Upper lobe of left lung (tissue), 6 donors: ENCODE measurements at places on chromosomes 13 and 19. TPM values are rescaled to one million over a fixed set of nuclear protein-coding genes. Genes with fewer than 3 reads are reported as not detected.

Gene ZNF473
- total RNA-seq, result 12.5 TPM

Gene PTH2
- not detected for total RNA-seq

Gene ZNF571
- total RNA-seq, result 2.1 TPM

Gene LILRB3
- total RNA-seq, result 61.1 TPM

DNA sequence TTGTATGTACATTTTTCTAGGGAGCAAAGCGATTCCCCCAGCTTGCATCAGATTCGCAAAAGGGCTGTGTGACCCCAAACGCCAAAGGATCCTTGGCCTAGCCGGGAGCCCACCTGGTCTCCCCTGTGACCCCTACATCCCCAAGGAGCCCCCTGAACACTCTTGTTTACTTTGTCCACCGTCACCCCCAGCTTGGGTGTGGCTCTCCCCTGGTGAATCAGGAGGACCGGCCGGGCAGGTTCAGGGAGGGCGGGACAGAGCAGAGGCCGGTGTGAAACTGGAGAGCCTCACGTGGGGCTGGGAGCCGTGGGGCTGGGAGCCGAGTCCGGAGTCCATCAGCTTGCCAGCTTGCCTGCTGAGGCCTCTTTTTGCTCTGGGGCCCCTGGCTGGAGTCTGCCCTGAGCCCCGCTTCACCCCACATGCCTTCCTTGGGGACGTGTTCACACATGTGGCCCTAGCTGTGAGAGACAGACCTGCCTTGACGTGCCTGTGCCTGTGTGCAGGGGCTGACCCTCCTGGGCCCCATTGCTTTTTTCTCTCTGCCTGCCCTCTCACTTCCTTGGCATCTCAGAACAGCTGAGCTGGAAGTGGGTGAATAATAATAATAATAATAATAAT is 2.0 kb downstream of the ITPKC start:
- H3K4me1 ChIP-seq, result peaks cover 65% of the 10 kb centered on the region
- peak overlapping the region; percentile 99 for H3K27ac ChIP-seq
- H3K4me3 ChIP-seq, result peak overlapping the region; percentile 76
- peaks cover 19% of the 10 kb centered on the region for H3K36me3 ChIP-seq
- H3K27me3 ChIP-seq, result no peaks in the 10 kb centered on the region
- DNase-seq, result peak; percentile 91

DNA sequence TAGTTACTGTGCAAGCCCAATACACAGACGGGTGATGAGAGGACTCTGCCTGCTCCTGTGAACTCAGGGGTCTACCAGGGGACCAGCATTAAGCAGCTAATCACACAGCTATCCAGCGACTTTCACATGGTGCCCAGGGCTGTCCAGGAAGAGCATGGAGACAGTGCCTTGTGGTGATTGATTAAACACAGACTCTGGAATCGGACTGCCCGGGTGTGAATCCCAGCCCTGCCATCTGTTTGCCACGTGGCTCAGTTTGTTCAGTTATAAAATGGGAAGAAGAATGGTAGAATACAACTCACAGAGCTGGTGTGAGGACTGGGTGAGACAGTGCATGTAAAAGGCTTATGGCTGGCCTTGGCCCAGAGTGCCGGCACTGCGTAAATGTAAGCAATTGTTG is 42.1 kb upstream of the NPAS1 start:
- H3K36me3 ChIP-seq, result no peaks in the 10 kb centered on the region
- no peaks in the 10 kb centered on the region for H3K27me3 ChIP-seq
- peak overlapping the region; percentile 74 for H3K27ac ChIP-seq
- H3K4me1 ChIP-seq, result peaks cover 48% of the 10 kb centered on the region

Gene ZNF729
- total RNA-seq, result not detected

GRCh38 chr13:111518161-111518792 is 197.8 kb downstream of the TEX29 start:
- H3K36me3 ChIP-seq, result no peaks in the 10 kb centered on the region
- H3K27me3 ChIP-seq, result no peaks in the 10 kb centered on the region
- no peaks in the 10 kb centered on the region for H3K4me1 ChIP-seq
- H3K27ac ChIP-seq, result no peak overlapping the region
- no peak for DNase-seq
- no peak overlapping the region for H3K4me3 ChIP-seq

DNA sequence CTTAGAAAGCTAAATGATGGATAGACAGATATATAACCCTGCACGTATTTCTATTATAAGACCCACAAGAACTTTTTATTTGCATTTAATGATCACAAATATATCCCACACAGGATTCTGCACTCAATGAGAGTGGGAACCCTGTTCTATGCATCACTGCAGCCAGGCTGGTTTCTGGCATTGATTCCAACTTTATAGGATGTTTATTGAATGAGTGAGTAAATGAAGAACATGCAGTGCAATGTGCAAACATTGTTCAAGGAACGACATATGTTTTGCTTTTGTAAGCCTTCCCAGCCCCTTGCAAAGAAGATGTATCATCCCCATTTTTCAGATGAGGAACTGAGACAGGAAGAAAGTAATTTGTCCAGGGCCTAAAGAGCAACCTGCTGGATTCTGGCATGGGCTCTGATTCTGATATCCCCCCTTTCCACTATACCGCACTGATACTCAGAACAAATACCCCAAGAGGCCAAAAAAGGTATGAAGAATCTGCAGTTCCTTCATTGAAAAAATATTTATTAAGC is 246.3 kb downstream of the LACC1 start:
- DNase-seq, result no peak
- H3K4me1 ChIP-seq, result no peaks in the 10 kb centered on the region
- H3K27ac ChIP-seq, result no peak overlapping the region
- no peaks in the 10 kb centered on the region for H3K27me3 ChIP-seq
- no peak overlapping the region for H3K4me3 ChIP-seq

GRCh38 chr13:41520660-41521630 is 63.6 kb downstream of the RGCC start:
- H3K36me3 ChIP-seq, result no peaks in the 10 kb centered on the region
- DNase-seq, result no peak
- H3K27me3 ChIP-seq, result no peaks in the 10 kb centered on the region
- H3K27ac ChIP-seq, result no peak overlapping the region
- H3K4me1 ChIP-seq, result no peaks in the 10 kb centered on the region

DNA sequence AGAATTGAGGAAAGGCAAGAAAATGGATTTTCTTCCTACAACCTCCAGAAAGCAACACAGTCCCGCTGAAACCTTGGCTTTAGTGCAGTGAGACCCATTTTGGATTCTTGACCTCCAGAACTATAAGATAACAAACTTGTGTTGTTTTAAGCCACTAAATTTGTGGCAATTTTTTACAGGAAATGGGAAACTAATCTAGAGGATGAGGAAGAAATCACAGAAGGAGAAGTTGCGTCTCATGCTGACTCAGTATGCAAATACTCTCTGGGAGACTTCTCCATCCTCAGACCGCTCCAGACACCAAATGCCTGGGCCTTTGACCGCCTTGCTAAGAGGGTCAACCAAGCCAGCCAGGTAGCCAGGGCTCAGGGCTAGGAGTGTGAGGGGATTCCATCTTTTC is 13.1 kb upstream of the CEACAM16 start:
- no peaks in the 10 kb centered on the region for H3K27me3 ChIP-seq
- no peak for DNase-seq

GRCh38 chr13:86174622-86175021 is 375.4 kb upstream of the SLITRK6 start:
- no peak overlapping the region for H3K4me3 ChIP-seq
- no peaks in the 10 kb centered on the region for H3K4me1 ChIP-seq
- no peak overlapping the region for H3K27ac ChIP-seq
- H3K27me3 ChIP-seq, result no peaks in the 10 kb centered on the region
- H3K36me3 ChIP-seq, result no peaks in the 10 kb centered on the region
- no peak for DNase-seq

Gene AMH
- total RNA-seq, result 1.1 TPM

DNA sequence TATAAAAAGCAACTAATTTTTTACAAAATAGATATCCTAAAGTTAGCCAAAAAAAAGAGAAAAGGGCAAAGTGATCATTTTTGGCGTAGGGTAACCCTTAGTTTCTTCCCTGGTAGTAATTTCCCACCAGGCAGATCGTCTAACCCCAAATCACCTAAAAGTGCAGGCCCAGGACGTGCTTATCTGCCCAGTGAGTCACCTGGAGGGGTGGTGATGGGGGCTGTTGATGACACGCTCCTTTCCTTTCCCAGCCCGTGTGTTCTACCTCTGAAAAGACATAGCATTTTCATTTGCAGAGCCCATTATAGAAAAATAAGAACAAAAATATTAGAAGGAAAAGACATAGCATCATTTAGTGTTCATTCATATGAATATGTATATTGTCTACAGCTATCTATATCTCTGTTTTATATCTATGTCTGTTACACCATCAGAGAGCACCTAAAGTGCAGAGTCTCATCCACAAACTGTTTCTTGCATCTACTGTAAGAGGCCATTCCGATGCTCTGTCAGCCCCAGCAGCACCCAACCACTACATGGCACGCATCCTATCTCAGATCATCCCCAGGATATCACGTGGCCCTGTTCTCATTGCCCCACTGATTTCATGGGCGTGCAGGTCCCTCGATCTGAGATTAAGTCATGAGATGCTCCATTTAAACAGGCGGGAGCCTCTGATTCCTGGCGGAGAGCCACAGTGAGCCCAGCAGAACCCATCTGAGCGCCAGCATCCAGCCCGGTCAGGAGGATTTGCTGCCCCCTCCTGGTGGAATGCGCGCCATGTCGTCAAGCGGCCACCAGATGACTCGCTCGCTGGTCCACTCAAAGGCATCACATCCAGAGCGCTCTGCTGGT is 8.5 kb upstream of the LILRB3 start:
- no peaks in the 10 kb centered on the region for H3K36me3 ChIP-seq
- no peaks in the 10 kb centered on the region for H3K27me3 ChIP-seq
- no peak overlapping the region for H3K4me3 ChIP-seq
- H3K4me1 ChIP-seq, result peaks cover 3% of the 10 kb centered on the region

DNA sequence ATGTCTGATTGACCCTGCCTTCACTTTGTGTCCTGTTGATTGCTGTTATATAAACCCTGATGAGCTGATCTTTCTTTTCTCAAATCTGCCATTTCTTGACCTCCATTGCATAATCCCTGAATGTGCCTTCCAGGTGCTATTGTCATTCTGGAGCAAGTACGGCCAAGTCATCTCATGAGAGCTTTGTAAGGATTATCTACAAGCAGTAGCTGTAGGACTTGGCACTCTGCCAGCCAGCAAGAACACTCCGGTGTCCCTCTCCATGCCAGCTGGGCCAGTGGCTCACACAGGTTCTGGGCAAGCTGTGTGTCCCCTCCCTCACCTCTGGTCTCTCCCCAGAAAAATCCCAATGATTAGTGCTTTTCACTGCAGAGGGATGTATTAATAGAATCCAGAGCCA is 348.1 kb downstream of the FOXO1 start:
- H3K27me3 ChIP-seq, result no peaks in the 10 kb centered on the region
- peaks cover under 1% of the 10 kb centered on the region for H3K4me1 ChIP-seq
- no peak overlapping the region for H3K27ac ChIP-seq
- H3K4me3 ChIP-seq, result no peak overlapping the region
- H3K36me3 ChIP-seq, result no peaks in the 10 kb centered on the region

Gene ZNF134
- 15.4 TPM for total RNA-seq

DNA sequence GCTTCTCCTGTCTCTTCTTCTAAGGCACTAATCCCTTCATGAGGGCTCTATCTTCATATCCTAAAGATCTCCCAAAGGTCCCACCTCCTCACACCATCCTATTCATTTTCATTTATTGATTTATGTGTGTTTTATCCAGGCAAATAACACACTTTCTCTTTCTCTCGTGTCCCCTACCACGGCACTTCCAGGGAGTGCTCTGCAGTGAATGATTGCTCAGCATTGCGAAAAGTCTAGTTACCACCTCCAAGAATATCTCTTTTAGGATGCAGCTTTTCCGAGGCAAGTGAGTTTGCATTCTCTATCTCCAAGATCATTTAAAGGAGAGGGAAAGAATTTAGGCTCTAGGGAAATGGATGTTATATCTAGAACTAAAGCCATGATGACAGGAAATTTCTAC is 101.7 kb downstream of the MIPEP start:
- no peak overlapping the region for H3K27ac ChIP-seq
- DNase-seq, result no peak
- H3K4me3 ChIP-seq, result no peak overlapping the region
- no peaks in the 10 kb centered on the region for H3K4me1 ChIP-seq

Gene CNFN
- not detected for total RNA-seq

- no peaks in the 10 kb centered on the region for H3K4me1 ChIP-seq
- no peak overlapping the region for H3K27ac ChIP-seq
- H3K4me3 ChIP-seq, result no peak overlapping the region
- no peak for DNase-seq
- no peaks in the 10 kb centered on the region for H3K36me3 ChIP-seq
Observed at GRCh38 chr13:39913928-39914327, 258.5 kb downstream of the COG6 start.

GRCh38 chr19:7931221-7932061 is 5.5 kb upstream of the CTXN1 start:
- peaks cover 57% of the 10 kb centered on the region for H3K36me3 ChIP-seq
- H3K27ac ChIP-seq, result no peak overlapping the region
- H3K4me1 ChIP-seq, result peaks cover 4% of the 10 kb centered on the region
- DNase-seq, result no peak

DNA sequence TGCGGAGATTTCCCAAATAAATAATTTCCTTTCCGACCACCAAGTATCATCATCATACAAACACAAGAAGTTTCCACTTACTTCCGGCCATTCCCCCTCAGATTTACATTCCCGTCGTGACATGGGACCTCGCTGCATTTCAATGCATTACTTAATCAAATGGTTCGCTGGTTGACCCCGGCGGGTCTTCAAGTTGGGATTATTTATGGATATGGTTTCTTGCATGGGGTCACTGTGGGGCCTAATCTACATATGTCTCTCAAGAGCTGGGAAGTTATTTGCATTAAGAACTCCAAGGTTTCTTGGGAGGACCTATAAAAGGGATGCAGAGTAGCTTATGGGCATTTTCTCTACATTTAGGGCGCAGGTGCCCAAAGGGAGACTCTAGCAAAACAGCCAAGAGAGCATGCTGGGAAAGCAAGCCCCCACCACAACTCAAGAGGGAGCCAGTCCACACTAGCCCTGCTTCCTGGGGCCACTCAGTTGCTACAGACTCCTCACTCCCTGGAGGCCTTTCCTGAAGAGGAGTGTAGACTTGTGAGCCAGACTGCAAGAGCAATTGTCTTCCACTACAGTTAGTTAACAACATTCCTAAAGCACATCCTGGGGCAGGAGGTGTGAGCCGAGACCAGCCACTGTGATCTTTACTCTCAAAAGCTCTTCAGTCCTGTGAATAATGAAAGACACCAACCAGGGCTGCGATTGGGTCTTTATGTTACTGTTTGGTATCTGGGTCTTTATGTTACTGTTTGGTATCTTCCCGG is 125.3 kb downstream of the KATNAL1 start:
- no peak overlapping the region for H3K4me3 ChIP-seq
- DNase-seq, result no peak
- no peak overlapping the region for H3K27ac ChIP-seq
- H3K27me3 ChIP-seq, result no peaks in the 10 kb centered on the region

GRCh38 chr19:51392701-51393100 is 2.3 kb upstream of the C19orf84 start:
- H3K27ac ChIP-seq, result no peak overlapping the region
- H3K36me3 ChIP-seq, result no peaks in the 10 kb centered on the region
- no peaks in the 10 kb centered on the region for H3K27me3 ChIP-seq
- H3K4me3 ChIP-seq, result no peak overlapping the region

GRCh38 chr13:47480951-47481350 is 520.1 kb downstream of the SUCLA2 start:
- no peak for DNase-seq
- no peaks in the 10 kb centered on the region for H3K4me1 ChIP-seq
- no peaks in the 10 kb centered on the region for H3K36me3 ChIP-seq
- H3K4me3 ChIP-seq, result no peak overlapping the region
- H3K27me3 ChIP-seq, result no peaks in the 10 kb centered on the region
- no peak overlapping the region for H3K27ac ChIP-seq
